Type B pancreatic cell (in vitro differentiated cells): ENCODE measurements at places on chromosomes 6 and 20.

GRCh38 chr20:23627501-23627900, 10.3 kb downstream of the CST3 start:
- no peak for DNase-seq

- DNase-seq = no peak
These were observed 43.8 kb downstream of the MAP3K4 start for GRCh38 chr6:161035182-161035980.

DNA sequence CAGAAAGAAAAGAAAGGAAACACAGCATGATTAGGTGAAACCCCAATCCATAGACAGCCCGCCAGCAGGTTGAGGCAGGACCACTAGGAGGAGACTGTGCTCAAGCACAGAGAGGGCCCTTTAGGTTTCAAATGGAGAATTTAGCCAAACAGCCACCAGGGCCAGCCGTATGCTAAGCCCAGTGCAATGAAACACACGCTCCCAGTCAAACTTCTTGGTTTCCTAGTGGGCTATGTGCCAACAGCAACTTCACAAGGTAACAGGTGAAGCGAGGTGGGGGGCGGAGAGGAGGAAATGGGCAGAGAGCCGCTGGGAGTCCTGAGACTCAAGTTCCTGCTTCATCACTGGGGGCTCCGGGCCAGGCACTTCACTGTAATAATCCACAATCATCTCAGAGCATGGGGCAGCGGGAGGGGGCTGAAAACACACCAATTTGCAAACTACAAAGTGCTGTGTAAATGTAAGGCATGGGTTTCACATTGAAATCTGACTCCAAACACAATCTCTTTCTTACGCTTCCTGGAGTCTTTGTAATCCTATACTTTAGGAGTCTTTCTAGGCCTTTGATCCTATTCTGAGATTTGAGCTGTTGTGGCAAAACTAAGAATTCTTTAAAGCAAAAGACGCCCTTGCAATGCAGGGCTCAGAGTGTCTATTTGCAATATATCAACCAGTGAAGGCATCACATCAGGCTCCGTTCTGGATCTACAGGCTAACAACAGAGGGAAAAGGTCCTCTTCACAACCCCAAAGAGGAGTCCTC, 117.3 kb downstream of the OPRM1 start:
- no peak for DNase-seq

- DNase-seq = no peak
These were observed 317.0 kb downstream of the CDC5L start for GRCh38 chr6:44704240-44705150.

- no peak for DNase-seq
These were observed 42.9 kb upstream of the MAP7 start for GRCh38 chr6:136592930-136593673.

GRCh38 chr20:2955257-2955970, 82.1 kb downstream of the PTPRA start:
- no peak for DNase-seq

- no peak for DNase-seq
These were observed 11.0 kb downstream of the DDR1 start for GRCh38 chr6:30895343-30895742.

GRCh38 chr6:3231247-3232016, 4.0 kb upstream of the TUBB2B start:
- peak; percentile 86 for DNase-seq

GRCh38 chr6:152399399-152399798, 237.8 kb downstream of the SYNE1 start:
- no peak for DNase-seq
